Fibroblast of the conjunctiva (primary cell): ENCODE measurements at places on chromosomes 13 and 19.

- DNase-seq = no peak
Measured at GRCh38 chr13:59651479-59651878, 512.2 kb downstream of the DIAPH3 start.

GRCh38 chr13:19056984-19057490 is 124.6 kb downstream of the TUBA3C start:
- DNase-seq = no peak

DNA sequence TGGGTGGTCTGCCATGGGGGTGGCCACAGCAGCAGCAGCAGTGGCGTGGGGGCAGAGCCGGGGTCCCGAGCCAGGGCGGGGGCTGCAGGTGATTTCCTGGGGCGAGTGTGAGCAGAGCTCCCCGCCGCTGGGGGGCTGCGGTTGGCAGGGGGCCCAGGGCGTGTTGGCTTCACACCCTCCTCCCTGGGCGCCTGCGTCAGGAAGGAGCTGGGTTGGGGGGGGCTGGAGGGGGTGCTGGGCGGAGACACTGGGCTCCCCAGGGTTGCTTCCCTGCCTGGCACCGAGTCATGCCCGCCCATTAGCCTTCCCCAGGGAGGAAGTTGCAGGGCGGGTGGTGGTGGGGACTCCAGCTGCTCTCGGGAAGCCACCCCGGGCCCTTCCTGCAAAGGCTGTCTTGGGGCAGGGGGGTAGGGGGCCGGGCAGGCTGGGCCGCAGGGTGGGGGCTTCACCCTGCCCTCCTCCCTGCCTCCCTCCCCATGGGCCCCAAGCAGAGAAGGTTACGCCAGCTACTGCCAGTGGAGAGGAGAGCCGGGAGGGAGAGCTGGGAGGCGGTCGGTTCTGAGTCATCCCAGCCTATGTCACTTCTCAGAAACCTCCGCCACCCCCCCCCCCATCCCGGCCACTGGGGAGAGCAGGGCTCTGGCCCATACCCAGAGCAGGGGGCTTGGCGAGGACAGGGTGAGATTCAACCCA is 4.6 kb downstream of the MIDN start:
- DNase-seq = peak; percentile 98

GRCh38 chr19:28400953-28401671 is 811.8 kb downstream of the UQCRFS1 start:
- no peak for DNase-seq

- no peak for DNase-seq
Measured at GRCh38 chr19:40601134-40601974, at the start of gene LTBP4. TSS of gene LTBP4 (plus strand) at chr19:40601369. CDS start at chr19:40601388, 19 bp downstream.

GRCh38 chr13:60720590-60720989 is 323.6 kb downstream of the TDRD3 start:
- DNase-seq = no peak

DNA sequence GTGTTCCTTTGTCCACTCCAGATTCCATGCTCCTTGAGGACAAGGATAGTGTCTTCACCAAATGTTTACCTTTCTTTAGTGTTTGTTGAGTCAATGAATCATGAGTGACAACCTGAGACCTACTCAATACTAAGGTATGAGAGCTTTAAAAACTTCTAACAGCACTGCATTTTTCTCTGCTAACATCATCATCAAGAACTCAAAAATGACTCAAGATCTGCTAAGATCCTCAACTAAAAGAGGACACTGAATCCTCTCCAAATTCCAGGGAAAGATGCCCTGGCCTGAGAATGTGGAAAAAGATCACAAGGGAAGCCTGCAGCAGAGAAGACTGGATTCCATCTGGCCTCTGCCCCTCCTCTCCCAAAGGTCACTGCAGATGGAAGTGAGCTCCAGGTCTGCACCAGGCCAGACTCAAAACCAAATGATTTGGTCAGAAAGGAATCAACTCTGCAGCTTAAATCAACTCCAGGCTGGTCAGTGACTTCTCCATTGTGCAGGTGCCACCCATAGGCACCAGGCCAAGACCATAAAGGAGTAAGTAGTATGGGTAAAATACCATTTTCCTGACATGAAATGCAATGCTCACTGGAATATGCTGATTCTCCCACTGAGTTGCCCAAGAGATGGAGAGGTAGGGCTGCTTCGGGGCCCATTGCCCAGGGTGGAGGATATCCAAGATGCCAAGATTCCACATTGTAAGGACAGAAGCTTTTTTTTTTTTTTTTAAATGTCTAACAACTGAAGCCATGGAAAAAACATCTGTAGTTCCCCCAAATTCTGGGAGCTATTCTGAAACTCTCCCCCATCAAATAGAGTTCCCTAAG is 89.5 kb upstream of the DOCK9 start:
- no peak for DNase-seq

- DNase-seq = no peak
Measured at GRCh38 chr13:90995614-90996013, 351.9 kb upstream of the MIR17HG start.

DNA sequence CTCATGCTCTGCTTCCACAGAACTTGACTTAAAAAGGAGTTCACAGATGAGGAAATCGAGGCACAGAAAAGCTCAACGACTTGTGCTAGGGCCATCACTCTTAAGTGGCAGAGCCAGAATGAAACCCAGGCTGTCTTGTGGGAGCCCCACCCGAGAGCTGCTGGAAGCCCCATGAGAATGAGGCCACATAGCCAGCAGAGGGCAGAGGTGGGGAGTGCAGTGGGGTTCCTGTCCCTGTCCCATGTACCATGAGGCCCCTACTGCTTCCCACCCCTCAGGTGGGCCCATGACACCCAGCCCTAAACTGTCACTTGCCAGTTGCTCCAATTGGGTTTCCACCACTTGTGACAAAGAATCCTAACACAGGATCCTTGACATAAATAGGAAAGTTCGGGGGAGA is 175.9 kb downstream of the IRS2 start:
- DNase-seq = no peak

- DNase-seq = no peak
Measured at GRCh38 chr13:45683701-45684100, 18.4 kb upstream of the CBY2 start.

DNA sequence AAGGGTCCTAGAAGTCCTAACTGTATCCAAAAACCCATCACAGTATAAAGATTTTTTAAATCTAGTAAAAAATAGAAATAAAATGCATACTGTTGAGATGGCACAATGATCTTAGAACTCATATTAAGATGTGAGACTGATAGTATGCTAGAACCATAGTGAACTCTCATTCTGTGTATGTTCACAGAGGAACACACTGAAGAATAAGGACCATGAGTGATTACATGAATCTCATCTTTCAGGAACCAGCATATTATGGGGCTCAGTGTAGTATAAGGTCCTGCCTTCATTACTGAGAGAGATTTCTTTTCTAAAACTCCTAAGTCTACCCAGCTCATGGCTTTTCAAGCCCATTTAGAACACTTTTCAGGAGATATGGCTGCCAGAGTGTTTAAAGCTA is 59.8 kb upstream of the RFC3 start:
- no peak for DNase-seq

DNA sequence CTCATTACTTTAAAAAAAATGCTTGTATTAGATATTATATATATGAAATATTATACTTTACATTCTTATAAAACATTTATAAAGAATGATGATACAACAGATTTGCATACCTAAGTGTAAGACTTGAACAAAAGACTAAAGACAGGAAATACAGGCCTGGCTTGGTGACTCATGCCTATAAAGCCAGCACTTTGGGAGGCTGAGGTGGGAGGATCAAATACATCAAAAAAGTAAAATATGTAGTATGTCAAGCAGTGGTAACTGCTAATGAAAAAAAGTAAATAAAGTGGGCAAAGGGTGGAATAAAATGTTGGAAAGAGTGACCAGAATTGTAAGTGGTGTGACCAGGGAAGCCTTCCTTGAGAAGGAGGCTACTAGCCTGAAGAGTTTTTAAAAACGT is 133.7 kb downstream of the GGACT start:
- DNase-seq = no peak

DNA sequence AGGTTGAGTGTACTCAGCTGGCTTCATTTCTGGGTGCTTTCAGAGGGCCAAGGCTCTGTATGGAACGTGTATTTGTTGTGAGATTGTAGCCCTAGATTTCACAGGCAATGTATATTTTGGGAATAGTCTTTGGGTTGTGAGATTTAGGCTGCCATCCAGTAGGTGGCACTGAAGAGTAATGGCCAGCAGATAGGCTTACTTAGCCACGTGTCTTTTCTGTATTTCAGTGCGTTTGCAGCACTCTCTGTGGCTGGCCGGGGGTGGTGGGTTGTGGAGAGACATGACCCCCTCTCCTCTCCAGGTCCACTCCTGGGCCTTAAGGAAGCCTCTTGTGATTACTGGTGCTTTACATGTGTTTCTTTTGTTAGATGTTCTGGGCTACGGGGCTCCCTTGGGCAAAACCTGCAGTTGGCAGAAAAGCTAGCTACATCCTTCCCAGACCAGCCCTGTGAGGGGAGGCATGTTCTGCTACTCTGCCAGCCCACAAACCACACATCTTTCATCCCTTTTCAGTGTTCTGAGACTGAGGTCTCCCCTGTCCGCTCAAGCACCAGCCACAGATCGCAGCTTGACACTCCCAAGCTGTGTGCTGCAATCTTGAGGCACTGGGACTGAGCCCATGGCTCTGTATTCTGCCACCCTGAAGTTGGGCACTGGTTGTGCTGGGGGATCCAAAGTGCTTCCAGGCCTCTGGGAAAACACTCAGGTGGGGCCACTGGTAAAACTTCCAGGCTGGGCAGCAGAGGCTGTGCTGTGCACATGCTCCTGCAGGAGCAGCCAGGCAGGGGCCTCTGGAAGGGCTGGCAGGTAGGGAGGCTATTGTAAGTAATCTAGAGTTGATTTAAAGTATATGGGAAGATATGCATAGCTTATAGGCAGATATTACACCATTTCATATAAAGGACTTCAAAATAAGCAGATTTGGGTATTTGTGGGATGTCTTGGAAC is 1096.8 kb upstream of the PCDH20 start:
- DNase-seq = peak; percentile 5

DNA sequence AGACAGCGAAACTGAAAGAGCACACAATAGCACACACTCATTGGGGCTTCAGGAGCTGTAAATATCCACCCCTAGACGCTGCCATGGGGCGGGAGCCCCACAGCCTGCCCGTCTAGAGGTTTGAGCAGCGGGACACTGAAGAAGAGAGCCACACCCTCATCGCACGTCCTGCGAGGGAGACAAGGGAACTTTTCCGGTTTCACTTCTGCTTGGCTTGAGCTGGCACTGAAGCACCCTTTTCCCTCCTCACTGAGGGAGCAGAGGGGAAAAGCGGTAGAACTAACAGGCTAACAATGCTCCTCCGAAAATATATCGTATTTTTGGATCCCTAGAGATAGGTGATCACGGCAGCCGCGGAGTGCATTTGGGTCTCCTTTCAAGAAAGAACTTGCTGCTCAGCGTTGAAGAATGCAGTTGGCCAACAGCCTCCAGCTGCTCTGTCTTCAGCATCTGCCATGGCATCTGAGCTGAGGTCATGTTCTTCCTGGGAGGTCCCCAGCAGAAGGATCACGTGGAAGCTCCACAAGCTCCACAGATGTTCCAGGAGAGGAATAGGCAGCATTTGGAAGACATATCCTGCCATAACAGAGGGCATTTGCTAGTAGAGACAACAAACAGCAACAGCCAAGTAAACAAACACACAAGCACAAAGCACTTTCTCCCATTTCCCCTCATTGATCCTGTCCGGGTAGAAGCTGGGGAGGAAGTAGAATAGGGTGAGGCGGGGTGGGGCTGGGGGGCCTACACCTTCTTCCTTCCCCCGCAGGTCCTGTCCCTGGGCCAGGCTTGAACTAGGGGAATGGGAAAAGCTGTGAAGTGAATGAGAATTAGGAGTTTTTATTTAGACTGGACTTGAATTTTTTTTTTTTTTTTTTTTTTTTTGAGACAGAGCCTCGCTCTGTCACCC is 44.8 kb upstream of the ALOX5AP start:
- DNase-seq = peak; percentile 93

GRCh38 chr19:29768166-29768565 is 43.6 kb upstream of the CCNE1 start:
- no peak for DNase-seq

DNA sequence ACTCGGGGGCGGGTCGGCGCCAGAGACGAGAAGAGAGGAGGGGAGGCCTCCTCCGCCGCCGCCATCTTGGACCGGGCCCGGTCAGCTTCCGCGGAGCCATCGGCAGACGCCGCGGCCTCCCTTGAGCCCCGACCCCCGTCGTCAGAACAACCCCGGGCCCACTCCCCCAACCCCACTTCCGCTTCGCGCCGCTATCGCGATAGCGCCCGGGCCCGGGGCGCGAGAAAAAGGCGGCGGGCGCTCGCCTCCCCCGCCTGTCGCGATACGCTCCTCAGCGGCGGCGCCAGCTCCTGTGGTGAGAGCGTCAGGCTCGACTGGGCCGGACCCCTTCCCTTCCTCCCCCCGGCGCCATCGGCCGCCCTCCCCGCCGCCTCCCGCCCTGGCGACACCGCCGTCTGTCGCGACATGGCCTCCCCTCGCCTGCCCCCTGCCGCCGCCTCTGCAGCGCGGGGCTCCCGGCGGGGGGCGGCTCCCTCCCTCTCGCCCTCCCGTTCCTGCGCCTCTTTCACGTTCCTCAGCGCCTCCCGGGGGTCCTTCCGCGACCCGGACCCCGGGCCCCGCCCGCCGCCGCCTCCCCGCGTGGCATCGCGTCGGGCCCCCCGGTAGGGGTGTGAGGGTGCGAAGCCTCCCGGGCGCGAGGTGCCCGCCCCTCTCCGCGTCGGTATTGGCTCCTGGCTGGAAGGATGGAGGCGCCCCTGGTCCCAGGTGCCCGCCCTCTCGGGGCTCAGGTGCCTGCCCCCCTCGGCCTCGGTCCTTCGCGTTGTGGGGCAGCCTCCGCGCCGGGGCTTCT is at the start of gene CNOT3:
Gene CNOT3 (plus strand): TSS at position 64 of the 790 bp plus-strand sequence. CDS start 5,217 bp downstream, outside the sequence.
- DNase-seq = no peak

DNA sequence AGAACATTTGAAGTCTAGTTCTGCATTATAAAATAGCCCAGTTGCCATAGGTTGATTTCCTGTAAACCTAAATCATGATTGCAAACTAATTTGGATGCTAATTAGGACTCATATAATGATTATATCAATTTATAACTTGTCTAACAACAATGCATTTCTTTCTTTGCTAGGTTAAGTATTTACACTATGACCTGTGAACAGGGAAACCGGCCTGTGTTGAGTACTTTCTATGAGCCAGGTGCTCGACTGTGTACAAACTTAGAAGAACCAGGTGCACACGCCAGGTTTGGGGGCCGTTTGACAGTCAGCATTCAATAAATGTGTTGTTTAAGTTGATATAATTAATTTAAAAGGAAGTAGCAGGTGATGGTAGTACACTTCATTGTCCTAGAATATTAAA is 203.1 kb downstream of the TM9SF2 start:
- DNase-seq = no peak

- no peak for DNase-seq
Measured at GRCh38 chr13:26020891-26021290, 30.9 kb downstream of the SHISA2 start.

- DNase-seq = no peak
Measured at GRCh38 chr19:49639401-49640112, 386 bp downstream of the RRAS start.

- DNase-seq = no peak
Measured at GRCh38 chr19:30452931-30453330, 80.7 kb downstream of the ZNF536 start.

DNA sequence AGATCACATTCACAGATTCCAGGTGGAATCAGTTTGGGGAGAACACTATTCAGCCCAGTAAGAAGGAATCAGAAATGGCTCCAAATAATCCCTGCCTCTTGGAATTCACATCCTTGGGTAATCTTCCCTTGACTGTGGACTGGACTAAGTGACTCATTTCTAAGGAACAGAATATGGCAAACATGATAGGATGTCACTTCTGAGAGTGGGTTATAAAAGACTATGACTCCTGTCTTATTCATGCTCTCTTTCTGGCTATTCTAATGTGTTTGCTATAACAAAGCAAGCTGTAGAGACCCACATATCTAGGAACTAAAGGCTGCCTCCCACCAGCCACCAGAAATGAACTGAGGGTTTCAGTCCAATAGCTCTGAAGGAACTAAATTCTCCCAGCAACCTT is 37.8 kb downstream of the MBD3L2B start:
- no peak for DNase-seq

GRCh38 chr13:22060187-22060586 is 389.3 kb downstream of the FGF9 start:
- DNase-seq = no peak
